ENCODE measurements at places on chromosomes 16 and 17. TPM values are rescaled to one million over a fixed set of nuclear protein-coding genes. Genes with fewer than 3 reads are reported as not detected.

Gene PLLP
- total RNA-seq: 38.3 TPM

Gene LRRC36
- total RNA-seq: 9.2 TPM

Gene STX1B
- 1.3 TPM for total RNA-seq

Gene MT1G
- total RNA-seq: not detected

Gene TNP2
- not detected for total RNA-seq

Measured in Calu3 (cell line).